ENCODE measurements at places on chromosomes 7 and 10.

DNA sequence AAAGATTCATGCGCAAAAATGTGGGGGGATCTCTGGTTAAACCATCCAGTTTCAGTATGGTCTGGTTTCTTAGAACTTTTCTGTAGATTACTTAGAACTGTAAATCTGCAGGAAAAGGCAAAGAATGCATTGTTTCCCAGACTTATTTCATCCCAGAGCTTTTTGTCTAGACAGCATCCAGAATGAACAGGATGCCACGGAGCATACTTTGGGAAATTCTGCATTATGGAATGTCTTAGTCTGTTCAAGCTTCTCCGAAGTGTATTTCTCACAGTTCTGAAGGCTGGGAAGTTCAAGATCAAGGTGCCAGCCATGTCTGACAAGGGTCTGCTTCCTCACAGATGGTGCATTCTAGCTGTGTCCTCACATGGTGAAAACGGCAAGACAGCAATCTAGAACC, 136.3 kb downstream of the INHBA start:
- DNase-seq, result no peak

DNA sequence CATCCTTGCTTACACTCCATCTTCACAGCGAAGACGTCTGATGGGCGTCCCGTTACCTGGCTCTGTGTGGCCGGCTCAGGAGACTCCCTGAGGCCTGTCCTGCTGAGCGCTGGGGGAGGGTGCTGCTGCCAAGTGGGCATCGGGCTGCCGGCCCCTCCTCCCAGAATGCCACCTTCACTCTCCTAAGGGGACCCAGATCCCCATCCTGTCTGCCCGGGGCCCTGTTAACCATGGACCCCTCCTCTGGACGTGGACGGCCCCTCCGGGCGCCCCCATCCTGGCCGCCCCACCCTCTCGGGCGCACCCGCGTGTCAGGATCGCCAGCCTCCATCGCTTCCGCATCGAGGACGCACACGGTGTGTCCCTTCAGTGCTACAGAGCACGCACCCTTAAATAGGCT, 7.3 kb upstream of the FOXL3 start:
- no peak for DNase-seq

GRCh38 chr10:13161857-13162271, 506 bp downstream of the MCM10 start:
- DNase-seq, result no peak

GRCh38 chr7:118325450-118325808, 100.9 kb downstream of the ANKRD7 start:
- no peak for DNase-seq

DNA sequence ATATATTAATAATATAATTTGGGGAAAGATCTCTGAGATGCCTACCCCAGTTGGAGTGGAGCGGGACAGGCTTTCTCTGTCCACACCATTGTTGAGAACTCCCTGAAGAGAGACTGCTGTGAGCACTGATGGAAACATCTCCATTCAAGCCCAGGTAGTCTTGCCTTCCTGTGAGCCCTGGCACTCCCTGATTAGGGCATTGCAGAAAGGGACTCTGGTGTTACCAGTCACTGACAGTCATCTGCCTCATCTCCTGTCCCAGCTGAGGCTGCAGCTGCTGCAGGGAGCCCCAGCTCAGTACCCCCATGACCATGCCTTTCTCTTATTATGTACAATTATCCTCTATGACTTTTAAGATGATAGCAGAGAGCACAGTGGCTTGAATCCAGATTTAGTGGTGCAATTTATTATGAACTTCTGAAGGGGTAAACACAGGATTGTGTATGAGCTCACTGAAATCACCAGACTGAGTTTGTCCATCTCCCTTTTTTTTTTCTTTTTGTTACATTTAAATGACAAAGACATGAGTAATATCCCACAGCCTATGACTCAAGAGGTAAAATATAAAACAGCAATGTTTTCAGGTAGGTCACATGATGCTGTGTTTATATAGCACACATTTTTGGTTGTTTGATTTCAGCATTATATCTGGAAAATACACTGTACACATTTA, 236.9 kb downstream of the SLC25A13 start:
- no peak for DNase-seq

- peak; percentile 54 for DNase-seq
These were observed 312.0 kb downstream of the RNLS start for GRCh38 chr10:88270871-88271713.

- DNase-seq, result no peak
These were observed 139.2 kb upstream of the RET start for GRCh38 chr10:42937649-42938180.

- DNase-seq, result no peak
These were observed 557.9 kb downstream of the KCNMA1 start for GRCh38 chr10:77079592-77080300.

GRCh38 chr10:129207297-129207696, 259.7 kb upstream of the MGMT start:
- DNase-seq, result no peak

DNA sequence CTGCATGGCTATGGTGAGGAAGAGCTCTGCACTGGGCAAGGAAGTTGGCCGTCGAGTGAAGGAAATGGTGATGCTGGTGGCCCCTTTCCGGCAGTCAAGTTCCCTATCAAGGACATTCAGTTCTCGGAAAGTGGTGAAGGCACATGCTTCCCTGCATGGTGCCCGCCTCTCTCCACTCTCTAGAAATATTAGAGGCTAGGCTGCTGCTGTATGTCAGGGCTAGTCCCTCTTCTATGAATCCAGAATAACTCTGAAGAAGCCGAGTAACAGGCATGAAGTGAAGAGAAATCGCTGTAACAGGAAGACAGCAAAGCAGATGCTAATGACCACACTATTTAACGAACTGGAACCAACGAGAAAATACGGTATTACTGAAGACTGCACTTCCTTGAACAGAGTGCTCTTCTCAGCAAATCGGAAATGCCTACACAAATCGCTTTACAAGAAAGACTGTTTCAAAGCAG, 5.4 kb downstream of the IDI1 start:
- no peak for DNase-seq

DNA sequence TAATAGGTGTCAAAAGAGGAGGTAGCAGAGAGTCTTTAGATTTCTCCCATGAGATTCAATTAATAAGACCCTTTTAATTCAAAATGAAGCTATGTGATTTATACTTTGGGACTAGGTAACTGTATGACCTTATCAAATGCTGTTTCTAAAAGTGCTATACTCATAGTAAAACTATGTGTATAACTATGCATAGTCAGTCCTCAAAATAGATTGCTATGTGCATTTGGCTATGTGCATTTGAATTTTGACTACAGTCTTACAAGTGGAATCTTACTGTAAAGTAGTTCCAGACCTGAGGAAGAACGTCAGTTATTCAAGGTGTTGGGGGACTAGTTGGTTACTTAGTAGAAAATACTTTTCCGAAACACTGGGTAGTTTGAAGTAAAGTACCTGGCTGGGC, 36.9 kb downstream of the ADD3 start:
- DNase-seq, result no peak

DNA sequence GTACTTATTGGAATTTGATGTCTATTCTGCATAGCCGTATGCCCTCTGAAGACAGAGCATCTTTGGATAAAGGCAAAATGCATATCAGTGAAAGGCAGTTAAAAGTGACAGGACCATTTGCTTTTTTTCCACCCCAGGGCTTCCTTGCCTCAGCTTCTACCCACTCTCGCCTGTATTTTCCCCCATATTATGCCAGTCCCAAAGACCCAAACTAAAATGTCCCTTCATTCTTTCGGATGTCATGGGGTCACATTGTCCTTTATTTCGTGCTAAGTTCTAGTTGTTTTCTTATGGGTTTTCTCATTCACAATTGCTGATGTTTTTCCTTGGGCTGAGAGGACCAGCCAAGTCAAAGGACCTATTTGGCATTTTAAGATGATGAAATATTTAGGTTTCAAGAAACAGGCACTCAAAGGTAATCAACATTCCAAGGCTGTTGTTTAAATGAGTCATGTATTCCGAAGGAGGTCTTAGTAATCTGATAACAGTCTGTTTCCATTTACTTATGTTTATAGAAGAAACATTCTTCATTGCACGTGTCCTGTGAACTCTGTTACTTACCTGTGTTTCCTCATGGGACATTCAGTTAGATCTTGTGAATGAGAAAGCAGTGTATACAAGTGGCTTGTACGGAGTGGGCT, 74.1 kb downstream of the DNAH11 start:
- no peak for DNase-seq

DNA sequence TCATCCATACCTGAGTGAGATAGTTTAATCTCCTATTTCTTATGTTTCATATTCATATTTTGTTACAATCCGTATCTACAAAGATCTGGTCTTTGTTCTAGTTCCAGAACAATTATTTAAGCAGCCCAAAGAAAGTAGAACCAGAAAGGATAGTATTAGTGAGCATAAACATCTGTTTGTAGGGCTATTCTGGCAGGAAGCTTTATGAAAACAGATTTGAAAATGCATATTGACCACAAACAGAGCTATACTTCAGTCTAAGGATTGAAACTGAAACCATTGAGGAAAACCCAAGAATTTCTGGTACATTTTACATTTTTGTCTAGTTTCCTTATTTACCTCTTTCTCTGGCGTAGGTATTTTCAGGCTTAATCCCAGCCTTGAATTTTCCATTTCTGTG, 28.1 kb downstream of the LRGUK start:
- no peak for DNase-seq

- no peak for DNase-seq
These were observed 26.2 kb upstream of the CYP26C1 start for GRCh38 chr10:93034426-93034825.

DNA sequence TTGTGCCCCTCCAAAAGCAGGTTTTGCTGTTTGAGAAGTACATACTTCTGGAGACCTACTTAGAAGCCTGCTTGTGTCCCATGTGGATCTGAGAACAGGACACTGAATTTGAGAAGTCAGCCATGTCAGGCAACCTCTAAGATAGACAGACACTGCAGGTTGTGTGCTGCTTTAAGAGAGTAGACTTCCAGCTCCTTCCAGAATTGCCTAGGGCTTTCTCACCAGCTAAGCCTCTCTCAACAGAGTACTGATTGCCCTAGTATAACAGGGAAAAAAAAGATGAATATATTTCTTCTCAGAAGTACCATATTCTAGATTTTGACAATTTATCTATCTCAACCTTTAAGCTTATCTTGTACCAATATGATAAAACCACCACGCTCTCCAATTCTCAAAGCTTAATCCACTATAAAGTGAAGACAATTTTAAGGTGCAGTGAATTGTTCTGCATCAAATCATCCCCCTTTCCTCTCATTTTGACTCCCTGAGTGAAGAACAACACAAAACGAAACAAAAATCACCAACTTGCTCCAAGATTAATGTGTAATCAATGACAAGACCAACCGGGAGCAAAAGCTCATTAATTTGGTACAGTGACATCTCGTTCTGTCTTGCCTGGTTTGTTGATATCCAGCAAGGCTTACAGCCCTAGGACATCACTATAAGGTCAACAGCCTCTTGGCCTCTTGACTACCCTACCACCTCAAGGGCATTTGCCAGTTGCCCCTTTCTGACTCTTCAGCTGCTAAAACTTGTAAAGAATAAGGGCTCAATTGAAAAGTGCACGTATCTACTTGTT, 214.6 kb downstream of the SORCS1 start:
- no peak for DNase-seq

DNA sequence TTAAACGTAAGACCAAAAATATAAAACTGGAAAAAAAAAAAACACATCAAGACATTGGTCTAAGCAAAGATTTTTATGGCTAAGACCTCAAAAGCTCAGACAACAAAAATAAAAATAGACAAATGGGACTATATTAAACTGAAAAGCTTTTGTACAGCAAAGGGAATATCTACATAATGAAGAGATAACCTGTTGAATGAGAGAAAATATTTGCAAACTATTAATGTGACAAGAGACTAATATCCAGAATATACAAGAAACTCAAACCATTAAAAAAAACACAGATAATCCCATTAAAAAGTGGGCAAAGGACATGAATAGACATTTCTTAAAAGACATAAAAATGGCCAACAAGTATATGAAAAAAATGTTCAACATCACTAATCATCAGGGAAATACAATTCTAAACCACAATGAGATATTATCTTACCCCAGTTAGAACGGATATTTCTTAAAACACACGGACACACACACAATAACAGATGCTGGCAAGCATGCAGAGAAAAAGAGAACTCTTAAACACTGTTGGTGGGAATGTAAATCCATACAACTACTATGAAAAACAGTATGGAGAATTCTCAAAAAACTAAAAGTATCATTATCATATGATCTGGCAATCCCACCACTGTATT, 28.8 kb downstream of the CNOT4 start:
- no peak for DNase-seq

GRCh38 chr7:36766451-36766850, 42.2 kb upstream of the AOAH start:
- no peak for DNase-seq

- DNase-seq, result peak; percentile 63
These were observed 81.8 kb downstream of the PAX2 start for GRCh38 chr10:100826983-100827818.

- DNase-seq, result peak; percentile 59
These were observed 1.2 kb downstream of the KLF6 start for GRCh38 chr10:3783682-3784432.

- DNase-seq, result peak; percentile 5
These were observed 45.0 kb downstream of the JAKMIP3 start for GRCh38 chr10:132110713-132111112.

DNA sequence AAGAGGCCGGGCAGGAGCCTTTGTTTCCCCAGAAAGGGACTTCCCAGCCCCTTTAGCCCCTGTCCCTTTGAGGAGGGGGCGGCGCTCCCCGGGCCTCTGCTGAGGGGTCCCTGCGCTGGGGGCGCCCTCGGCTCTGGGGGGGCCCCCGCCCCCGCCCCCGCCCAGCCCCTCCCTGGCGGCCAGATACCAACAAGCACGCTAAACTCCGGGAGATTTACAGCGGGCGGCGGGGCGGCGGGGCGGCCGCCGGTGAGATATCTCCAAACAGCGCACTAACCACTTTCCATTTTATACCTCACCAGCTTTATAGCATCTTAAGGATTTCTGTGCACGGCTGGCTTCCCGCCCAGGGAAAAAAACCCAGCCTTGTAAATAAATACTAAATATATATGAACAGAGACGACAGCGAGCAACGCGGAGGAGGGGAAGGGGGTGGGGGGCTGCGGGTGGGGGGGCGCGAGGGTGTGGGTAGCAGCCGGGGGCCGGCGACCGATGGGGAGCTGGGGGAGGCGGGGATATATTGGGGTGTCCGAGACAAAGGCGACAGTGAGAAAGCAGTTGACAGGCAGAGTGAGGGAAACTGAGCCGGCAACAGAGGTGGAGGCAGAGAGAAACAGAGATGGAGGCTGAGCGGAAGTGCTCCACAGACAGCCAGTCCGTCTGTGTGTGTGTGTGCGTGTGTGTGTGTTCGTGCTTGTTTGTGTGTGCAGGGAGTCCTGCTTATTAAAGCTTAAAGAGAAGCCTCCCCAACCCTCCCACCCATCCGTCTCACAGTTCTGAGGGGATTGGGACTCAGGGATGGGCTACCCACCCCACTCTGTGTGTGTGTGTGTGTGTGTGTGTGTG, 85.8 kb downstream of the HIF1AN start:
- DNase-seq, result peak; percentile 51

GRCh38 chr7:29184599-29184998, 10.0 kb upstream of the CHN2 start:
- no peak for DNase-seq

All from activated T-cell treated with anti-CD3 and anti-CD28 coated beads, Interleukin-2, amount 50 U/mL, for 24 hours (primary cell).